Activated T-cell treated with anti-CD3 and anti-CD28 coated beads for 24 hours (primary cell): ENCODE measurements at places on chromosomes 11 and 22.

DNA sequence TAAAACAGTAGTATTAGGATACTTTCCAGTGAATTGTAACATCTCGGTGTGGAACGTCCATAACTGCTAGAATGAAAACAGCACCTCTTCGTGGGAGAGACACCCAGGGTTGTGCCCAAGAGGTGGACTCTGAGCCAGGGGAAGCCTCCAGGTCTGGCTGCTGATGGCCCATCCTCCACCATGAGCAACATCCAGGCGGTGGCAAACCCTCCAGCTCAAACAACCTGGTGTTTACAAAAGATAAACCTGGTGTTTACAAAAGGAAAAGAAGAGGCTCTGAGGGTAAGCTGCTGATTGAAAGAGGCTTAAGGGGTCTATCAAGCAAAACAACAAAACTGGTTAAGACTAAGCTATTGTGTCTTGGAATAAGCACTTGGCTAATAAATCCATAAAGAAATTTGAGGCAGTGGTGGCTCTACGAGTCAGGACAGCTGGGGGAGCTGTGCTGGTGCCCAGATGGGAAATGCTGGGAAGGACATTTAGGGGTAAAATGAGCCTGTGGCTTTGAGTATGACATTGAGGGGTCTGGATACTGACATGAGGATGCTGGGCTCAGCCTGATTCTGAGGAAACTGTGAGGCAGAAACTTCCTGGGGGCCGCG lies 909.0 kb downstream of the BRD1 start:
- DNase-seq, result no peak

- DNase-seq, result peak; percentile 80
These were observed at the start of gene SLC25A22 for GRCh38 chr11:798093-798713. SLC25A22 (minus strand) TSS chr11:798281; CDS start chr11:795006, 3,275 bp downstream.

GRCh38 chr11:65423516-65424204 lies 1.1 kb downstream of the NEAT1 start:
- DNase-seq, result no peak

DNA sequence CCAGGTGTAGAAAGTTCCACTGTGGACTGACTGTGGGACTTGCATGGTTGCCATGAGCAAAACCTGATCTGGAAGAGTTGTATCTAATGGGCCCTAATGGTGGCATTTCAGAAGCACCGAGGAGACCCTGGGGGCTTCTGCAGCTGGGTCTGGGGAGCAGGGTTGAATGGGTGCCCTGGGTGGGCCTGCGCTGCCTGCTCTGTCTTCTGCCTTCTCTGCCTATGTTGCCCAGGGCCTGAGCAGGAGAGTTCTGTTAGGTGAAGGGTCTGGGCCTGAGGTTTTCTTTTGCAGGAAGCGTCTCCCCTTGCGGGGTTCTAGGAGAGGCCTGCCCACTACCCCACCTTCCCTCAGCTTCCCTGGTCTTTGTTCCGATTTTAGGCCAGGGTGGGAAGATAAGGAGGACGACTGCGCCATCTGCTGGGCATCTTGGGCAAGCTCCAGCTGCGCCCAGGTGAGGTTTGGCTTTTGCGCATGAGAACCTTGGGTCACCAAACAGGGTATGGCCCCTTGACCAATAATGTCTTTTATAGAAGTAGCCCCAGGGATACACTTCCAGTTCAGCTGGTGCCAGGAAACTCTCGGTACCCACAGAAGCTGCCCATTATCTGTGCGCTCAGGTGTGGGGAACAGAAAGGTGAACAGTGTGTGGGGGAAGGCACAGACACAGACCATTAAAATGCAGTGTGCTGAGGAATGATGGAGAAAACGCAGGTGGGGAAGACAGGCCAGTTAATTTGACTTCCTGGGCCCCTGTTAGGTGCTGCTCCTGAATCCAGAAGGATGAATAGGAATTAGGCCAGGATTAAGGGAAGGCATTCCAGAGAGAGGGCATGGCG lies 23.2 kb downstream of the COMMD9 start:
- DNase-seq, result peak; percentile 39

DNA sequence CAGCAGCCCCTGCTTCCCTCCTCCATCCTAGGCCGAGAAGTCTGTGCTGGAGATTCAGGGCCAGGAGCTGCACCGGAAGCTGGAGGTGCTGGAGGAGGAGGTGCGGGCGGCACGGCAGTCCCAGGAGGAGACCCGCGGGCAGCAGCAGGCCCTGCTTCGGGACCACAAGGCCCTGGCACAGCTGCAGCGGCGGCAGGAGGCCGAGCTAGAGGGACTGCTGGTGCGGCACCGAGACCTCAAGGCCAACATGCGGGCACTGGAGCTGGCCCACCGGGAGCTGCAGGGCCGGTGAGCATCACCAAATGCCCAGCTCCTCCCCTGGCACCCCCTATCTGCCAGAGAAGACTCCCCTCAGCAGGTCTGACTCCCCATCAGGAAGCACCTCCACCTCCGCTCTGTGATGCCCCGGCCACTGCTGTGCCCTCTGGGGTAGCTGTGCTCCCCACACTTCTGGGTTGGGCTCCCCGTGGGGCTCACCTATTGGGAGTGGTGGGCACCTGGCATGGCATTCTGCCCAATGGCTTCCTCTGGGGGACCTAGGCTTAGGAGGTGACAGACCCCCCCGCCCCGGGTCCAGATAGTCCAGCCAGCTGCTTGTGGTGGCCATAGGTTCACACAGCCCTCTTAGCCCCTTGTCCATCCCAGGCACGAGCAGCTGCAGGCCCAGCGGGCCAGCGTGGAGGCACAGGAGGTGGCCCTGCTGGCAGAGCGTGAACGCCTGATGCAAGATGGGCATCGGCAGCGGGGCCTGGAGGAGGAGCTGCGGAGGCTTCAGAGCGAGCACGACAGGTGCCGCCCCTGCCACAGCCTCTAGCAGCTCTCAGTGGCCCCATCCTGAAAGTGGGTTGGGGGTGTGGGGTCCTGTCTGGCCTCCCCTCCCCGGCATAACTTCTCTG lies 6.6 kb upstream of the RPS6KA4 start:
- no peak for DNase-seq

GRCh38 chr11:210122-210802 lies 2.8 kb downstream of the RIC8A start:
- DNase-seq, result no peak

GRCh38 chr11:133052537-133052936 lies 479.8 kb downstream of the OPCML start:
- no peak for DNase-seq

DNA sequence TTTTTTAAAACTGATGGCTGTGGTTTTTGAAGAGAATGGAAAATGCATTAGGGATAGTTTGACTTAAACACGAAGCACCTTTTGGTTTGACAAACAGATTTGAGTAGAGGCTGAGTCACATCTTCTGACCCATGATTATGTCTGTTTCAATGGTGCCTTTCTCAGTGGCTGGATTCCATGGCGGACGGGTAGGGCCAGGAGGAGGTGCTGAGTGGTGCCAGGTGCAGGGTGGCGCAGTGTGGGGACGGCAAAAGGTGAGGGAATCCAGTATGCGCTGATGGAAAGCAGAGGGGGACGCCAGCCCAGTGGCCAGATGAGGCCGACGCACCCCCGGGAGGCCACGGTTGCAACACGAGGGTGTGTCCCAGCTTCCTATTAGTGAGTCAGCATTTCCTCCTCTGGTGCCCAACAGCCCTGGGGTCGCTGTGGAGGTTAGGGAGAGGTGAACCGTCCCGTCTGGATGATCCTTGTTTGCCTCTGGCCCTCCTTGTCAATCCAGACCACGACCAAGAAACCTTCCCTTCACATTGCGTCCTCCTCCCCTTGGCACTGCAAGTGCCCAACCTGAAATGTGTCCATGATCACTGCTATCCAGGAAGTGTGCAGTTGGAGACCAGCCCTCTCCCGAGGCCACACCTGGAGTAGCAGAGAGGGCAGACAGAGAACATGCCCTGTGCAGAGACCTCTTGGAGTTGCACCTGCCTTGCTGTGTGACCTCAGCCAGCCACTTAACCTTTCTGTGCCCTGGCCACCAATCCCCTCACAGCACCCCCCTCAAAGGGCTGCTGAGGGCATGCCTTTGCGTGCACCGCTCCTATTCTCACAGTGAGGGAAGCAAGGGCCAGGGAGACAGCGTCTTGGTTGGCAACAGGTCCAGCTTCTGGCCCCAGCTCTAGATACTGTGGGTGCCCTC lies 32.5 kb upstream of the ATXN10 start:
- DNase-seq, result no peak

DNA sequence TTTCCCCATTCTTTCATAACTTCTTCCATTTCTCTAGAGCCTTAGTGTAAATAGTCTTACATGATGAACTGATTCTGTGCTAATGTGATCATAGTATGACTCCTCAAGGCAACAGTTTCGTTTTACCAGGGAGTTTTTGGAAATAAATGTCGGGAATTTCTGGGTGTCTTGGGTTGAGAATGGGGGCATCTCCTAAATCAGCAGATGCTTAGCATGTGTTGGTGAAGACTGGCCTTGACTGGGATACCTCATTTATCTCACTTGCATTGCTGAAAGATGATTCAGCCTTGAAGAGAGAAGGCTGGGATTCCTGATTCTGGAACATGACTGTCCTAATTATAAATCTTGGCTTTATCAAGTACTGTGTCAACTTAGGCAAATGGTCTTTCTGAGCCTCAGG lies 115.7 kb upstream of the C11orf87 start:
- DNase-seq, result no peak

- no peak for DNase-seq
These were observed 13.8 kb upstream of the MIAT start for GRCh38 chr22:26643418-26644100.

DNA sequence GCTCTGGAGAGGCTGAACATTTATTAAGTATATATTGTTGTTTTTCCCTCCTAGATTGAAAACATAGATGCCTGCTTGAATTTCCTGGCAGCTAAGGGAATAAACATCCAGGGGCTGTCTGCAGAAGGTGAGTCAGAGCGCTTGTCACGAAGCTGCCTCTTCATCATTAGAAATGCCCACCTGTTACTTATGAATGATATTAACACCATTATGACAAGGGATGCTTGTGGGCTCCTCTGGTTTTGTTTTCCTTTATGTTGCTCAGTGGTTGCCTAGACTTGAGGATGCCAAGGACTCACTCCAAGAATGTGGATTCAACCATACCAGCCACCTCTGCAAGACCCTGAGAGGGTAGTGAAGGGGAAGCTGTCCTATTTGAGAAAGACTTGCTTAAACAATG lies 156.2 kb downstream of the NAV2 start:
- no peak for DNase-seq

- no peak for DNase-seq
These were observed 105.1 kb downstream of the FEZ1 start for GRCh38 chr11:125390946-125391345.

GRCh38 chr22:27241430-27242321 lies 559.9 kb downstream of the MN1 start:
- no peak for DNase-seq
